HEK293T (cell line): ENCODE measurements at places on chromosomes 6 and 20.

DNA sequence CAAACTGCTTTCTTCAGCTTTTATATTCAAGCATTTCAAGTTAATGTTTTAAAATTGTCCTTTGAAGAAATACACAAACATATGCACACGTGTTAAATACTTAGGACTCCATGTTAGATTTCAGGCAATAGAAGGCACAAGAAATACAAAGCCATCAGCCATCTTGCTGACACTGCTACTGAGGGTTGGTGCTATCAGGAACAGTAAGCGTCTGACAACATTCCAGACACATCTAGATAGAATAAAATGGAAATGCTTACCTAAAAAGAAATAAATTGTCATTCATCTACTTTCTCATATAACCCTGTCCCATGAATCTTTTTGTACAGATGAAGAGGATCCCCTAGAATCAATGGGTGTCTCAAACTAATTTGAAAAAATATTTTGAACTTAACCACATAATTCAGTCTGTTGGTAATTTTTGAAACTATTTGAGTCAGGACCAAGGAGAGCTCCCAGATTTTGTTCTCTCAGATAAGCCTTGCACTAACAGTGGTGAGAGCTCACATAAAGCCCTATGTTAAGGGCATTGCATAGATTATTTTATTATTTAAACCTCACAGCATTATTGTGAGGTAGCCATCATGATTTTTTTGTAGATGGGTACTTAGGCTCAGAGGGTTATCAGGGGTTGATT is 631.1 kb upstream of the POU3F2 start:
- DNase-seq = no peak

GRCh38 chr6:42066156-42066675 is 15.9 kb downstream of the TAF8 start:
- DNase-seq = no peak

DNA sequence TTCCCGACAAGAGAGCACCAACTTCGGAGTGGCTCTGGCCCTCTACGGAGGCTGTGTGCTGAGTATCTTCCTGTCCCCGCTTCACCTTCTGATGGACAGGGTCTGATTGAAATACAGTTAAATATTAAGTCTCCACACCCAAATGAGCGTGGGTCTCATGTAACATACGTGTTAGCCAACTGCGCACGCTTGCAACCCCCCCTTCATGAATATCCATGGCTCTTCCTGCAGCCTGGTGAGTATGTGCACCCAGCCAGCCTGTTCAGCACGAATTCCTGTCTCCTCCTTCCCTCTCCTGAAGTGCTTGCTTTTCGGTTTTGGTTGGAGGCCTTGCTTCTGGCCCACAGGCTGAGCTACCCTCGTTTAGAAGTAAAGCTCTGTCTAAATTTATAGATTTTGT is 102.9 kb upstream of the FRMD1 start:
- no peak for DNase-seq

DNA sequence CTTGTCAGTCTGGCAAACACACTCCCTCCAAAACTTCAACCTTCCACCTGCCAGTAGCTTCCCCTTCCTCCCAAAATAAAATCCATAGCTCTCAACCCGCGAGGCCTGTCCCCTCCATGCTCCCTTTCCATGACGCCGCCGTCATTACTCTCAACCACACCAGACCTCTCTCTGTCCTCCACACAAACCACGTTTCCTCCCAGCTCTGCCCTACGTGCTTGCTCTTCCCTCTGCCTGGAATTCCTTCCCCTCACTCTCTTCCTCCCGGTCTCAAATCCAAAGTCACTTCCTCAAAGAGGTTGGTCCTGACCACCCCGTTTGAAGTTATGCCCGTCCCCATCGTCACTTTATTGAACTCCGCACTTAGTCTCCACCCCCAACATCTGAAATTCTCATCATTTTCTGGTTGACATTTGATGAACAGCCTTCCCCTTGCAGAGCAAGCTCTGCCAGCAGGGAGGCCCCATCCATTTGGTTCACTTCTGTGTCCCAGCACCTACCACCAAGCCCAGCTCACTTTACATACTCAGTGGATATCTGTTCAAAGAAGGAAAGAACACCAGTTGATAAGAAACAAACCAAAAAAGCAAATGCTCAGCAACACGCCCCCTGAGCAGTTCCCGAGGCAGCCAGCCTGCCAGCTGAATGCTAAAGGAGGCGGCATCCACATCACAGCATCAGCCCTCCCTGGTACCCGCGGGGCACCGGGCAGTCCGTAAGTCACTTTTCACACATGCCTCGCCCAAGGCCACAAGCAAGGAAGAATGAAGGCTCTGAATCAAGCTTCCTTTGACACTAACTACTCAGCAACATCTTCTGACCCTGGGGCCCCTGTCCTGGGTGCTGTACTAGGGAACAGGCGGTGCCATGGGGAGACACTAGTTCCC is 125.0 kb downstream of the NFATC2 start:
- no peak for DNase-seq

- no peak for DNase-seq
Observed at GRCh38 chr6:107060704-107061103, 32.7 kb downstream of the MTRES1 start.

DNA sequence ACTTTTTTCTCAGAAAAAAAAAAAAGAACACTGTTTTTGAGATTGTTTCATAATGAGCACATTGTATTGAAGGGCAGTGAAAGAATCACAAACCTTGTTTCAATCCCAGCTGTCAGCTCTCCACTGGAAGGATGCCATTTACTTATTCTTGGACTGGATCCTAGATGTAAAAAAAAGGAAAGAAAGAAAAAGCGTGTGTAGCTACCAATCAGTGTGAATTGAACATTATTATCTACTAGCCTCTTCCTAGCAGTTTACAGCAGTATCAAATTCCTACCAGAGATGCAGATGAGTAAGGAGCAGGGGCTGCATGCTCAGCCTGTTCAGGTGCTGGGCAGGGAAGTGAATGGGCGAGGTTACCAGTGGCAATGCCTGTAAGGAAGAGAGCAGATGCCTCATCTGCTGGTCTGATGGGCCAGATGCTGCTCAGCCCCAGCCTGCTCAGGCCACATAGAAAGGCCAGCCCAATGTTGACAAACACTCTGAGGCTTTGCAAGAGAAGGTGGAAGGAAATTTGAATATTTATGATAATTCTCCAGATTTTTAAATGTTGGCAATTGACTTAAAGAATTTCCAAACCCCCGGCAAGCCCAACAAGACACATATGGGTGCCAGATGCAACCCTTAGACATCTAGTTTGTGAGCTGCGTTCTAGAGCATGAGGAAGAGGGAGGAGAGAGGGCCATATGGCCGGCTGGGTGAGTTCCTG is 189.5 kb downstream of the IBTK start:
- no peak for DNase-seq

GRCh38 chr6:131651782-131652181 is 14.7 kb downstream of the ENPP3 start:
- no peak for DNase-seq

- DNase-seq = no peak
Observed at GRCh38 chr6:124867121-124867520, 95.1 kb upstream of the RNF217 start.

DNA sequence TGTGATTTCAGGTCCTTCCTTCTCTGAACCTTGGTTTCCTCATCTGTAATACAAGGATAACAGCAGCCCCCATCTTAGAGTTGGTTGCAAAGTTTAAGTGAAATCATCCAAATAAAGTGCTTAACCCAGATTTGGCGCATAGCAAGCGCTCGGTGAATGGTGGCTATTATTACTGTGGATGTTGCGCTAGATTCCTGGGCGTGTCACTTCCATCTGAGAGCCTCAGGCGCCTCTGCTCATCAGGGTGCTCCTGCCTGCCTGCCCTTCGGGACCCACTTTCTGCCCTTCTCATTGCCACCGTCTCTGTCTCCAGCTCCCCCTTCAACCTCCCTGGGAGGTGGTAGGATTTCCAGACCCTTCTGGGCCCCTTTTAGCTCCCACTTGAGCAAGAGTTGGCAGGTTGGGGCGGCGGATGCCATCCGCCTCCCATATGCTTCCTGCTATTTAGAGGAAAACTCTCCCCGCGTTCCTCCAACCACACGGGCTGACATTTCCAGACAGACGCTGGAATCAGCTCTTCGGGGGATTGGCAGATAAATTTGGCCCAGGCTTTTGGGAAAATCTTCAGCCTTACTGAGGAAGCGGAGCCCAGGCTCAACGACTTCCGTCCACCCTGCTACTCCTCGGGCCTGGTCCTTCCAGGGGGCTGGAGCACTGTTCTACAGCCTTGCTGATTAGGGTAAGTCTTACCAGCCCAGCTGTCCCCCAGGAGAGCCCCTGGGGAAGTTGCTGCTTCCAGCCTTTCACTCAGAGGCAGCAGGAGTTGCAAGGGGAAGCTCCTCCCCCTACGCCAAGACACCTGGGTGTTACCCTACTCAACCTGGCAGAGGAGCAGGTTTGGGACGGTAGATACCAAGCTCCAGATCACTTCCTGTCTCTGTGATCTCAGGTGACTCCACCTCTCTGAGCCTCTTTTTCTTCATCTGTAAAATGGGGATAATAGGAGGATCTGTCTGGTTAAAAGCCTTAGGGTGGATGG is 71.5 kb downstream of the DLGAP4 start:
- DNase-seq = no peak

DNA sequence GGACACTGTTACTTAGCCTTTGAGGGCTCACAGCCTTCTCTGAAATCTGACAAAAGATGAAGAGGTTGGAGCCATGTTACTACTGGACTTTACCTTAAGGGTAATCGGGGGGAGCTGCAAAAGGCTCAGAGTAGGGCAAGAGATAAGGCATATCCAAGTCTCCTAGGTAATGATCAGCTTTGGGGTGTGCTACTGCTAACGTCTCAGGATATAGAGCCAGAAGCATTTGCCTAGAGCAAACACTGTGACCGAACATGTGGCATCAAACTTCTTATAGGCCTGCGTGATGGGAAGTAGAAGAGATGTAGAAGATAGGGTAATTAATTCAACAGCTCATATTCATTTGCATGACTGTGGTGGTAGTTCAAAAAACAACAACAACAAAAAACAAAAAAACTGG is 11.1 kb downstream of the UBE2V1 start:
- DNase-seq = no peak

DNA sequence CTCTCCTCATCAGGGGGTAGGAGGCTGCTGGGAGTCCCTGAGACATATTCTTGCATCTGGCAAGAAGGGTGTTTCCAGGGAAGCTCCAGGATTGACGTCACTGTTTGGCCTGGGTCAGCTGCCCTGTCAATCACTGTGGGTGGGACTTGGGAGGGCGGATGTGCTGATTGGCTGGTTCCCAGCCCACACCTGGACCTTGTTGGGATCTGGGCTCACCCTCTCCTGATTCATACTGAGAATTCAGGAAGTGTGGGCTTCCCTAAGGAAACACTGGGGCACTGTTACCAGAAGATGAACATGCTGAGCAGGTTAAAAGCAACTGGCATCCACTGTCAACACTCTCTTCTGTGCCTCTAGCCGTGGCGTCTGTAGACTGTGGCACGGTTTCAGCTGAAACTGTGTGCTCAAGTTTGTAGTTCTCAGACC is 36.5 kb downstream of the CDH26 start:
- DNase-seq = no peak

- DNase-seq = no peak
Observed at GRCh38 chr6:154306696-154307095, 49.9 kb downstream of the IPCEF1 start.

DNA sequence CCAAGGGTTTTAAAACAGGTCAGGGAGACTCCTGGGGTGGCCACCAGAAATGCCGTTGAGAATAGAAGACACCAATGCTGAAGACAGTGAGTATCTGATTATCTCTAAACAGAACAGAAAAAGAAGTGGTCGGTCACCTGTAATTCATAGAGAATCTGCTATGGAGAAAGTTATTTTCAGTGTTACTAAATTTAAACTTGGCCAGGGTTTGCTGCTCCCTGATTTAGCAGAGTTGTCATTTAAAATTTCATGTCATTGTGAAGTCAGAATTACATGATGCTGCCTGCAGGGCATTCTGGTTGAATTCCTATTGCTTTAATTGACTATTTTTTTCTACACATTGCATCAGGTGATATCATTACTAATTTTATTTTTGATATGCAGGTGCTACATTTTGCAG is 114.1 kb downstream of the HS3ST5 start:
- no peak for DNase-seq

DNA sequence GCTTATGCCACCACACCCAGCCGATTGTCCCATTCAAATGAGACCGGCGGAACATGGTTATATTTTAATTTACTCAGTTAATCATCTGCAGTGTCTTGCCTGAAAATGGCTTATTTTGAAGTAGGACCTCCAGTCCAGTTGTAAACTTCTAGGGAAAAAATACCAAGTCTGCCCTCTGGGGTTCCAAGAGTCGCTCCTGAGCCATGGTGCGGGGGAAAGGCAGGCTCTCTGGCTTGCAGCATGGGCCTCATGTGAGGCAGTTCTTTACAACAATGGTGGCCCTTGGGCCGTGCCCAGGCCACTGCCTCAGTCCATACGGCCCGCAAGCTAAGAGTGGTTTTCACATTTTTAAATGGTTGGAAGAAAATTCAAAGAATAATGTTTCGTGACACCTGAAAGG is 62.7 kb upstream of the XRN2 start:
- DNase-seq = peak; percentile 15

GRCh38 chr20:8527998-8528723 is 396.1 kb downstream of the PLCB1 start:
- no peak for DNase-seq

GRCh38 chr6:43869079-43869710 is 99.2 kb downstream of the VEGFA start:
- no peak for DNase-seq

- no peak for DNase-seq
Observed at GRCh38 chr6:168319279-168320111, at the start of gene DACT2. DACT2 (minus strand) TSS chr6:168319777; CDS start chr6:168319633, 144 bp downstream.

DNA sequence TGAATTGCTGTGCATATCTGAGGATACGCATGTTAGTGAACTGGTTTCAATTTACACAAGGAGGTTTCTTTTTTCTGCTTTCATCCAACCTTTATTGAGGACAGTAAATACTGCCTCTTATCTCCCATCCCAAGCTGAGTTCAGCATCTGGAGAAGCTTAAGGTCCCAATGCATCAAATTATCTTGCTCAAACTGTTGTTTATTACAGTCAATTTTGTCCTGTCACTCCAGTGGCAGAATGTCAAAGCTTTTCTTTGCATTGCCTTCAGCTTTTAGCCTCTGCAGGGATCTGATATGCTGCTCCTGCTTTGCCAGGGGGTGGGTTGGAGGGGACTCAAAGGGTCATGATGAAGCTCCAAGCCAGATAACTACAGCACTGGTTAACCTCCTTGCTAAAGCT is 435.4 kb upstream of the SOX4 start:
- no peak for DNase-seq

DNA sequence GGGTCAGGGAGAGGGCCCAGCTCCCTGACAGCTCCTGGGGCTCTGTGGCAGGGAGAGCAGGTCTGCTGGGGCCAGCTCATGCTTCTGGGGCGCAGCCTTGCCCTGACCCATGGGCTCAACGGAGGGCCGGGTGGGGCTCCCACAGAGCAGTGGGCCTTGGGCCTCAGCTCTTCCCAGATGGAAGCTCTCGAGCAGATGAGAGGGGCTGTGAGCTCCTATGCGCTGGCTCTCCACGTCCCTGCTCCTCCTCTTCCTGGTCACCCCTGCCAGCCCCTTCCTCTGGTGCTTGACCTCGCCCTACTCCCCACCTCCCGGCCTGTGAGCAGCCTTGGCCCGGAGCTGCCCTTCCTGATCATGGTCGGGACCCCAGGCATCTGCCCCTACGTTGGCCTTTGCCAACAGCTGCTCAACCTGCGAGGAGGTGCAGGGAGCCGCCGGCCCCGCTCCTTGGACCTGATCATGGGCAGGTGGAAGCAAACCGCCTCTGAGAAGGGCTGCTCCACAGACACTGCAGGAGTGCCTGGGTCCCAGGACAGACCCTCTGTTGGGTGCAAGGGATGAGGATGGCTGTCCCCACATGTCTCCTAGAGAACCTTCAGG is 26.8 kb upstream of the GATA5 start:
- DNase-seq = no peak
